Hippocampal formation (tissue), 2 donors: ENCODE measurements at places on chromosomes 1 and 21.

- no peak for DNase-seq
Observed at GRCh38 chr1:87399264-87399663, 70.6 kb downstream of the LMO4 start.

DNA sequence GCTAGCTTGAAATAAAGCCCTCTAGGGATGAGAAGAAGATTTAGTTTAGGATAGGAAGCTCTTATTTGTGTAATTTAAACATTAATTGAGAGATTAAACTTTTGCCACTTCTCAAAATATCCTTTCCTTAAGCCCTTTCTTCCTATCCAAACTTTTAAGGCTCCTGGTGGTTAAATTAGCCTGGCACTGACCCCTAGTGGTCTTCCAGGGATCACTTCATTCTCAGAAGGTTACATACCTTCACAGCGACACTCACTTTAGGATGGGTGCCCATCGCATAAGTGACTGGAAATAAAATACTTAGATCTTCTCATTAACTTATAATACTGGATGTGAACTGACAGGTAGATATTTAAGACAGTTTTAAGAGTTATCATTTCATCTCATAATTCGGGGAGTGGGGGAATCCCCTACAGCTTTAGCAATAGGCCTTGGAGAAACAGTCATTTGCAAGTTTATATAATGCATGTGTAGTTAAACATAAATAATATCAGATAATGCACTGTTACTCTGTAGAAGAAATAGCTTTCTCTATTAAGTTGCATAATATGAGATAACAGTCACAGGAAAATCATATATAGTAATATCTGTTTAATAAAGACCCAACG is 7.4 kb downstream of the LHX9 start:
- no peak for DNase-seq

DNA sequence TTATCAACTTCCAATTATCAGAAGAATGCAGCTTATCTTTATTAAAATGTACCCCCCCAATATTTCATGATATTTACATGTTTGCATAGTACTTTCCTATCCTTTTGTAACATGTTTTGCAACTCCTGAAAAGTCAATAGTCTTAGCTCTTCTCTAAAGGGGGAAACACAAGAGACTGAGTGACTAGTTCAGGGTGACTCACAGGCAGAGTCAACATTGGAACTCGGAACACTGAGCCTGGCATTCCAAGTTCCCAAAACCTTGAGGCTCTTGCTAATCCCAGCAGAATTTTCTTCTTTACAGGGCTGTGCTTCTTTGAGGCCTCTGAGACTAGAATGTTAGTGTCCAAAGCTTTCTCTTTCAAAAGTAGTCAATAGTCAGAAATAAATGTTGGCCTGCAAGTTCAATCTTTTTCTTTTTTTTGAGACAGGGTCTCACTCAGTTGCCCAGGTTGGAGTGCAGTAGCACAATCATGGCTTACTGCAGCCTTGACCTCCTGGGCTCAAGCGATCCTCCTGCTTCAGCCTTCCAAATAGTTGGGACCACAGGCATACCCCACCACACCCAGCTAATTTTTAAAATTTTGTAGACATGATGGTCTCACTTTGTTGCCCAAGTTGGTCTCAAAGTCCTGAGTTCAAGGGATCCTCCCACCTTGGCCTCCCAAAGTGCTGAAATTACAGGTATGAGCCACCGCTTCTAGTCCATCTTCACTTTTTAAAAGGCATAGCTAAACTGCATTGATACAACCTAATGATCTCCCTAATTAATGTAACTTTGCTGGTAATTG is 37.5 kb downstream of the ZNF281 start:
- DNase-seq: no peak

DNA sequence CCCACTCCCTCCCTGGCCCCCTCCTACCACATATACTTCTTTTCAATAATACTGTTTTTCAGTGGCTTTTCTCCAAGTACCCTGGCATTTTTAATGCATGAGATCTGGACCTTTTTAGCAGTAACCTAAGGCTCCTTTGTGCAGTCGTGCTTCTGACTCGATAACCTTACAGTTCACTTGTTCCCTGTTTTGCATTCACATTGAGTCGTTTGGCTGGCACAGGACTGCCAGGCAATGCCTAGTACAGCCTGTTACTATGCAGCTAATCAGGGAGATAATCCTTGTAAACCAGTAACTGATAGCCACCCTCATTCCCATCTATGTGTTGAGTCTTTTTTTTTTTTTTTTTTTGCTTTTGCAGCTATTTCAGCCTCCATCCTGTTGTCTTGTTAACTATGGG is 3.7 kb downstream of the ATP1B1 start:
- DNase-seq: peak; percentile 33

DNA sequence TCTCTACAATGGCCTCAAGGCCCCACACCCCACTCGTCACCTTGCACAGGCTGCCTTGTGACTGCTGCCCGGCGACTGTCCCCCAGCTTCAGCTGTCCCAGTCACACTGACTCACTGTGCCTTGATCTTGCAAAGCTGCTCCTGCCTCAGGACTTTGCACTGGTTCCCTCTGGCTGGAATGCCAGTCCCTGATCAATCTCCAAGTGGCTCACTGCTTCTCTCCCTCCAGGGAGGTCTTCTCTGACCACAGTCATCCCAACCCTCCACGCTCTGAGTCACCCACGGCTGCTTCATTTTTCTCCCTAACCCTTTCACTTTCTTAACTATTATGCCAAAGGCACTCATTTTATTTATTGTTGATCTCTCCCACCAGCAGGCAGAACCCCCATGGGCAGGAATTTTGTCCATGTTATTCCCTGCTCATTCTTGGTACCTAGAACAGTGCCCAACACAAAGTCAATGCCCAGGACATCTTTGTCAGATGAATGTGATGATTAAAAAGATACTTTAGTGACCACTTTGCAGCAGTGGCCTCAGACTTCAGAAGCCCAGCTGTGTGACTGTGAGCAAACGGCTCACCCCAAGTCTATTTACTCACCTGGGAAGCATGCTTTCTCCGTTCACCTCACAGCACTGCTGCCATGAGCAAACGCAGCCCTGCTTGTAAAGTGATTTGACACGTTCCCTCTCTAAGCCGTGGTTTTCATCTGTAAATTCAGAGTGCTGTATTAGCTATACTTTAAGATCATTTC is 53.4 kb downstream of the ZBTB18 start:
- no peak for DNase-seq
